ENCODE measurements at places on chromosomes 2 and 18.
A peak's percentile ranks its signal among the peaks of the same experiment; 100 is the strongest.

DNA sequence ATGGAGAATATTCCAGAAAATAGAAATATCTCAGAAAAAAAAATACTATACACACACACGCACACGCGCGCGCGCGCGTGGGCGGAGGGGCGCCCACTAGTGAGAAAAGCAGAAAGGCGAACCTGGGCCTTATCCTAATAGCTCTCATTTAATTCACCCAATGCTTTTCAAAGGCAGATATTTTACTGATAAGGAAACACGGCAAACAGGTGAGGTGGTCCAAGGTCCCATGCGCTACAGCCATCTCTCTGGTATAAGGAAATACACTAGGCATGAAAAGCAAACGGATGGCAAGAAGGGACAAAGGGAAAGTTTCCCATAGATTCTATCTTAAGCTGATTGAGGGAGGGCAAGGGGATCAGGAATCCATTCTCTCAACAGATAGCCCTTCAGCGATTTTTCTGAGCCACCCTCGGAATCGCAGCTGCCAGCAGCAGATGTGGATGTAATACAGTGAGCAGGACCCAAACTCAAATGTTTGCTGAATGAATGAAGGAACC lies 136.7 kb downstream of the TMEM247 start:
- DNase-seq: peak; percentile 49
- peaks cover 6% of the 10 kb centered on the region for H3K4me1 ChIP-seq
- no peaks in the 10 kb centered on the region for H3K36me3 ChIP-seq
- no peaks in the 10 kb centered on the region for H3K27me3 ChIP-seq
- peak overlapping the region; percentile 88 for H3K4me3 ChIP-seq

DNA sequence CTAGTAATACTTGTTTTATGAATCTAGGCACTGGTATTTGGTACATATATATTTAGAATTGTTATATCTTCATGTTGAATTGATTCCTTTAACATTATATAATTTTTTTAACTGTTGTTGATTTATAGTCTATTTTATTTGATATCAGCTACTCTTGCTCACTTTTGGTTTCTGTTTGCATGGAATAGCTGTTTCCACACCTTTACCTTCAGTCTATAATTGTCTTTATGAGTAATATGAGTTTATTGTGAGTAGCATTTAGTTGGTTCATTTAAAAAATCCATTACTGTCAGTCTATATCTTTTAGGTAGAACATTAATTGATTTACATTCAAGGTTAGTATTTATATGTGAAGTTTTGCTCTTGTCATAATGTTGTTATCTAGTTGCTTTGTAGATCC lies 58.6 kb downstream of the SMCHD1 start:
- H3K36me3 ChIP-seq: no peaks in the 10 kb centered on the region
- no peak for DNase-seq
- H3K4me1 ChIP-seq: peaks cover 8% of the 10 kb centered on the region

DNA sequence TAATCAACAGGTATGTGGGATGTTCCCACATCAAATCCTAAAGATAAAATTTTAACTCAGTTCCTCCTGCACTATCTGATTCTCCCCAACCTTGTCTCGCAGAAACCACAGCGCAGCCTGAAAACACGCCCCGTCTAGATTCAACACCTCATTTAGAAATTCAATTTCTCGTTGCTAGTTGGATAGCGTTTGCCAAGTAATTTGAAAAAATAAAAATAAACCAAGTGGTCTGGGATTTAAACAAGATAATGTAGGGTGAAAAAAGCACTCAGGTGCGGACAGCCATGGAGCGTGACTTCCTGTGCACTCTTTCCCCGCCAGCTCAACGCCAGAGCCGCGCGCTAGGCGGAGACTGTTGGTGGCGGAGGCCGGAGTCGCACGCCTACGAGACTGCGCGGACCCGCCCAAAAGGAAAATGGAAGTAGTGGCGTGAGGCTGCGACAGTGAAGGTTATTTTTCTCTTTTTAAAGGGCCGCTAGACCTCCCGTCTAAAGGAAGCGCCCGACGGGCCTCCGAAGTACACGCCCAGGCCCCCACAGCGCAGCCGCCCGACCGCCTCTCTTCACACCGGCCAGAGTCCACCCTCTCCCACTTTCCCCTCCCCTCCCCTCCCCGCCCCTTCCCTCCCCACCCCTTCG lies 615 bp upstream of the CCNT2 start:
- H3K4me3 ChIP-seq: peak overlapping the region; percentile 91
- H3K27me3 ChIP-seq: no peaks in the 10 kb centered on the region
- H3K36me3 ChIP-seq: no peaks in the 10 kb centered on the region
- DNase-seq: no peak

GRCh38 chr18:49238433-49239042 lies 221.9 kb downstream of the DYM start:
- no peaks in the 10 kb centered on the region for H3K4me1 ChIP-seq
- H3K27me3 ChIP-seq: no peaks in the 10 kb centered on the region
- DNase-seq: peak; percentile 50
- no peak overlapping the region for H3K4me3 ChIP-seq
- H3K27ac ChIP-seq: no peak overlapping the region

GRCh38 chr2:121650315-121650930 lies 1.2 kb upstream of the CLASP1 start:
- peak overlapping the region; percentile 98 for H3K27ac ChIP-seq
- no peaks in the 10 kb centered on the region for H3K27me3 ChIP-seq
- peaks cover 5% of the 10 kb centered on the region for H3K4me1 ChIP-seq
- peak; percentile 52 for DNase-seq

DNA sequence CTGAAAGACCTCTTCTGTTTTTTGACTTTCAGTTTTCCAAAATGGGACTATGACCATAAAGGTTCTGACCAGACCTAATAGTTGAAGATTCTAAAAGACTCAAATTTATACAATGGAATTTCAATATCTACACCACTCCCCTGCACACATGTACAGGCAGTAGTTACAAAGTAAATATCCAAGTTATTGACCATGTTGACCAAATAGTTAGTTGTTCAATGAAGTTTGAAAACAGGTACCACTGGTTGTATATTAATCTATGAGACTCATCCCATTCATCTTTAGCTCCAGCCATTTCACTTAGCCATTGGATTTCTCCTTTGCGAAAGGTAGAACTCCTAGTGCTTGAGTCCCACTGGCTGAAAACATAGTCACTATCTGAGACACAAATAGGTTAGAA lies 277.4 kb downstream of the SETBP1 start:
- H3K27me3 ChIP-seq: no peaks in the 10 kb centered on the region
- no peak overlapping the region for H3K4me3 ChIP-seq
- no peak overlapping the region for H3K27ac ChIP-seq
- no peaks in the 10 kb centered on the region for H3K36me3 ChIP-seq
- H3K4me1 ChIP-seq: no peaks in the 10 kb centered on the region

- no peak for DNase-seq
- peaks cover 9% of the 10 kb centered on the region for H3K4me1 ChIP-seq
- H3K36me3 ChIP-seq: no peaks in the 10 kb centered on the region
- no peak overlapping the region for H3K4me3 ChIP-seq
Observed at GRCh38 chr18:40215979-40216378, 1739.1 kb upstream of the PIK3C3 start.

DNA sequence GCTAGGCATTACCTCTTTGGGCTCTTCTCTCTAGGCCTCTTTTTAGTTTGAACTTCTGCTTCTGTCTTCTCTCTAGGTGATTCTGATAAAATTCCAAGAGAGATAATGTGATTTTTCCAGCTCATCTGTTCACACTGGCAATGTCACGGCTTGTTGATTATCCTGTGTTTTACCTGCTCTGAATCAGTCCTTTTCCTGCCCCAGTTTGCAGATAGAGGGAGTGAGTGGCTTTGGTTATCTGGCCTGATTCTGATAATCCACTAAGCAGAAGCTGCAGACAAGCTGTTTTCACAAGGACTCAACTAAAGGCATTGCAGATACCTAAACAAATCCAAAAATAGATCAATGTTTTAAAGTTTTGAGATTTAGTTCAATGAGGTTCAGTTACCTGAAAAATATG lies 111.9 kb downstream of the DCC start:
- no peaks in the 10 kb centered on the region for H3K4me1 ChIP-seq
- H3K27me3 ChIP-seq: no peaks in the 10 kb centered on the region
- no peaks in the 10 kb centered on the region for H3K36me3 ChIP-seq
- H3K27ac ChIP-seq: no peak overlapping the region
- DNase-seq: peak; percentile 18

DNA sequence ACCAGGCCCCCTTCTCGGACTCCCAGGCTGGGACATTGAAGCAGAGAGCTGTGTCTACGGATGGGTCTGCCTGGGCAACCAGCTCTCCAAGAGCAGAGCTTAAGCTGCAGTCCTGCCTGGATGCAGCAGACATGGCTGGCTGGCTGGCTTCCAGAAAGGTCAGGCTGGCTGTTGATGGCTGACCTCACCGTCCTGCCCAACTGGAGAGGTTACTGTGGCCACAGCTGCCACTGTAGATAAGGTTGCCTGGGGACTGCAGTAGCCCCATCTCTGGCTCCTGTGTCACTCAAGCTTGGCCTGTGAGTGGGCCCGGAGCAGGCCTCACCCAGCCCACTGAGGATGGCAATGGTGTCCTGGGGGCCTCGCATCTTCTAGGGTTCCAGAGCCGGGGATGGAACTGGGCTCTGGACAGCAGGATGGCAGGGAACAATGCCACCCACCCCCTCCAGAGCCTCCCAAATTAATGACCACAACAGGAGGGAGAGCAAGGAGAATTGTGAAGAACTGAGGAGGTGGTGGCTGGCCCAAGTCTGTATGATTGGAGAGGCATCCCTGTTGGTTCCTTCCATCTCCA lies 37.0 kb upstream of the FOSL2 start:
- H3K4me1 ChIP-seq: no peaks in the 10 kb centered on the region
- no peak for DNase-seq
- H3K27me3 ChIP-seq: no peaks in the 10 kb centered on the region
- H3K27ac ChIP-seq: no peak overlapping the region
- no peak overlapping the region for H3K4me3 ChIP-seq
- H3K36me3 ChIP-seq: no peaks in the 10 kb centered on the region

- no peaks in the 10 kb centered on the region for H3K4me1 ChIP-seq
- H3K4me3 ChIP-seq: no peak overlapping the region
Observed at GRCh38 chr2:148909114-148909513, 34.1 kb downstream of the KIF5C start.

DNA sequence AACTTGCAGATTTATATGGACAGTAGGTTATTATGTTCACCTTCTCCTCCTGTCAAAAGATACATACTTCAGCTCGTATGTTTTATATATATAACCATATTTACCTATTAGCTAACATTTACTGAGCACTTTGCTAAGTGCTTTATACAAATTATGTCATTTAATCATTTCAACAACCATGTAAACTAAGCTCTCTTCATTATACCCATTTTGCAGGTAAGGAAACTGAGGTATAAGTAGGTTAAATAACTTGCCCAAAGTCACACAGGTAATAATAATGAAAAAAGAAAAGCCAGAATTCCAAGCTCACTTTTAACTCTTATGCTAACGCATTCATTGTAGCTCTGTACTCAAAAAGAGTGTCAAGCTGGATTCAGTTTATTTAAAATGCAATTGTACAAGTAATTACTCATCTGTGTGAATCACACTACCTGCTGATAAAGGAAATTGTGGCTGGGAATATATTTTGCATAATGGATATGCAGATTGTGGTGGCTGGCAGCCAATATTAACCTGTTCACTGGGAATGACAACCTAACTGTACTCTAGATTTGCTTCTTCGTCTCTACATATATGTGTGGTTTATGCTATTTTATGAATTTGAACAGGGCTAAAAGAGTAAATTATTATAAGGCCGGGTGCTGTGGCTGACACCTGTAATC lies 20.6 kb downstream of the SLC16A14 start:
- DNase-seq: no peak
- H3K36me3 ChIP-seq: no peaks in the 10 kb centered on the region
- no peaks in the 10 kb centered on the region for H3K4me1 ChIP-seq

DNA sequence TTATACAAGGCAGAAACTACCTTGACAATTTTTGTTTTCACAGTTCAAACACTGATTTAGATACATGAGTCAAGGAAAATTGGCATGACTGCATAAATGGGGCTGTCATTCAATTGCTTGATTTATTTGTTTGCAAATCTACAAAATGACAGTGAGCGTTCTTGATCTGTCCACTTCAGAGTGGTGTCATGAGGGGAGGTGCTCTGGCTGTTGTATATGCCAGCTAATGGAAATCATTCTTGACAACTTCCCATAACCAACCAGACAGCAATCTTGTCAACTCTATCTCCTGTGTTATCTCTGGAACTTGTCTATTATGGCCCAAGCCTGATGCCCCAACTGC lies 120.6 kb upstream of the UGP2 start:
- no peaks in the 10 kb centered on the region for H3K27me3 ChIP-seq
- H3K27ac ChIP-seq: no peak overlapping the region
- DNase-seq: no peak

DNA sequence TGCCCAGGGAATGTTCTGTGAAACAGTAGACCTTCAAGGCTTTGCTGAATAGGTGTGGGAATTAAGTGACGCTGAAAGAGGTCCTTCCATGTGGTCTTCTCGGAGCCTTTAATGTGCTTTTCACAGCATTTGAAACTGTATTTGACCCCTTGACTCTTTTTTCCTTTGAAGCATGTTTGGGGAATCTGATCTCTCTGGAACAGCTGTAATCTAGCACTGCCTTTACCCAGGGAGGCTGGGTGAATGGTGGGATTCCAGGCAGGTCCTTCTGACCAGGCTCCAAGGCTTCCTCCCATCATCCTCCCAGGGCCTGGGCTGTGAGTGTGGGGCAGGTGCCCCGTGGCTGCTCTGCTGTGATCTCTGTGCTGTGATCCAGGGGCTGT lies 4.2 kb downstream of the ZAP70 start:
- no peaks in the 10 kb centered on the region for H3K27me3 ChIP-seq
- no peak overlapping the region for H3K27ac ChIP-seq
- H3K4me1 ChIP-seq: peaks cover 17% of the 10 kb centered on the region
- no peak for DNase-seq
- no peaks in the 10 kb centered on the region for H3K36me3 ChIP-seq
- no peak overlapping the region for H3K4me3 ChIP-seq

DNA sequence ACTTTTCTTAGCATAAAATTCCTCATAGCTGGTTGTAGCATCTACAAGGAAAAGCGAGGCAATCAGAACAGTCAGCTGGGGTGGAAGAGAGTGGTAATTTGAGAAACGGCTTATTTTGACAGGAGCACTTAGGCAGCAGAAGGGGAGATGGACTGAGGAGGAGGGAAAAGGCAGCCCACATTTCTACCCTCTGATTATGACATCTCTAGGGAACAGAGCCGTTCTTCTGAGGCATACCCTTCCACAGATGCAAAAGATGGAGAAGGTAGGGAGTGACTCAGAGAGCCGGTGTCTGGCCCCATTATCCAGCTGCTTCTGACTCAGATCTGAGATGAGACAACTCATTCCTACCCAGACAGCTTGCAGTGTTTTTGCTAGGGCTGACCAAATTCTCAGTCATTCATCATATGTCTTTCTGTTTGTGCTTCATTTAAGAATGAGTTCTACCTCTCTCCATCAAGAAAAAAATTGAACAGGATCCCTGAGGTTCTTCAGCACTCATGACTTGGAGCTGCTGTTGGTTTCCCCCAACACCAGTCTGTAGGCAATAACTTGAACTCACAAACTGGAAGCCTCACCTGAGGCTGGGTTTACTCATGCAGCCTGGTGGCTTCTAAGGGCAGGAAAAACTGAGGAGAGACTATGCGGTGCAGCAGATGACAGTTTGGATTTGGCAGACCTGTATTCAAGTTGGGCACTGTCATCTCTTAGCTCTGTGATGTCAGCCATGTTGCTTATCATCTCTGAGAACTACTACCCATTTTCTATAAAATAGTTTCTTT lies 15.9 kb upstream of the SEC11C start:
- no peak overlapping the region for H3K27ac ChIP-seq
- no peak overlapping the region for H3K4me3 ChIP-seq
- H3K27me3 ChIP-seq: no peaks in the 10 kb centered on the region
- no peak for DNase-seq

Data from GM23338 (cell line).